ENCODE measurements at places on chromosomes 7 and 10. TPM values are rescaled to one million over a fixed set of nuclear protein-coding genes. Genes with fewer than 3 reads are reported as not detected.

- no peak for DNase-seq
These were observed 192.5 kb upstream of the PPP2R2D start for GRCh38 chr10:131708225-131708880.

DNA sequence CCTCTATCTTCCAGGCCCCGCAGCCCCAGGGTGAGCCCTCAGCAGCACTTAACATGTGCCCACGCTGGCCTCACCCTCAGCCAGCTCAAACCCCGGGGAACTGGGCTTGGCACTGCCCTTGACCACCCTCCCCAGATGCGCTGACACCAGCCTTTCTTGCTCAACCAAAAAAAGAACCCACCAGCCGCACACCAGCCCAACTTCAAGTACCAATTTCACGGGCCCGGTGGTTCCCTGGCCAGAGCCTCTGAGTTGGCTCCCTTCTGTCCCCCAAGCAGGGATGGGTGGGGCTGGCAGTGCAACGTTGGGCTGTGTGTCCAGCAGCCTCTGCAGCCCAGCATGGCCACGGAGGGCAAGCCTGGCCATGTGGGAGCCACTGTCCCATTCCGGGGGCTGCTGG, 96.3 kb downstream of the COL13A1 start:
- no peak for DNase-seq

- no peak for DNase-seq
These were observed 153.4 kb downstream of the SORCS1 start for GRCh38 chr10:107011105-107011504.

Gene SORCS1
- polyA plus RNA-seq, result 9.2 TPM

DNA sequence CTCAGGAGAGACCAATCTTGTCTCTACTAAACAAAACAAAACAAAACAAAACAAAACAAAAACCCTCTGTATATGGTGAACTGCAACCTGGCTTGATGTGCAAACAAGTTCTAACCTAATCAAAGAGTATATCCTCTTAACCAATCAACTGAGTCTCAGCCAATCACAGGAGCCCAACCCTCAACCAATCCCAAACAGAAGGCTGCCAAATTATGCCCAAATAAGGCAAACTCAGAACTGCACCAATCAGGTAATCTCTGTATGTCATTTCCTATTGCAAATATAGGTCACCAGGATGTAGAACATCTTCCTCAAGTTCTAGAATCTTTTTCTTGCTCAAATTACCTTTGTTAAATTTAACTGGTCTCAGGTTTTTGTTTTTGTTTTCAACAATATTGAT, 5.2 kb downstream of the FAM133B start:
- no peak for DNase-seq

GRCh38 chr10:70592746-70593512, 9.6 kb downstream of the PRF1 start:
- DNase-seq, result no peak

Gene STOX1
- 6.2 TPM for polyA plus RNA-seq

DNA sequence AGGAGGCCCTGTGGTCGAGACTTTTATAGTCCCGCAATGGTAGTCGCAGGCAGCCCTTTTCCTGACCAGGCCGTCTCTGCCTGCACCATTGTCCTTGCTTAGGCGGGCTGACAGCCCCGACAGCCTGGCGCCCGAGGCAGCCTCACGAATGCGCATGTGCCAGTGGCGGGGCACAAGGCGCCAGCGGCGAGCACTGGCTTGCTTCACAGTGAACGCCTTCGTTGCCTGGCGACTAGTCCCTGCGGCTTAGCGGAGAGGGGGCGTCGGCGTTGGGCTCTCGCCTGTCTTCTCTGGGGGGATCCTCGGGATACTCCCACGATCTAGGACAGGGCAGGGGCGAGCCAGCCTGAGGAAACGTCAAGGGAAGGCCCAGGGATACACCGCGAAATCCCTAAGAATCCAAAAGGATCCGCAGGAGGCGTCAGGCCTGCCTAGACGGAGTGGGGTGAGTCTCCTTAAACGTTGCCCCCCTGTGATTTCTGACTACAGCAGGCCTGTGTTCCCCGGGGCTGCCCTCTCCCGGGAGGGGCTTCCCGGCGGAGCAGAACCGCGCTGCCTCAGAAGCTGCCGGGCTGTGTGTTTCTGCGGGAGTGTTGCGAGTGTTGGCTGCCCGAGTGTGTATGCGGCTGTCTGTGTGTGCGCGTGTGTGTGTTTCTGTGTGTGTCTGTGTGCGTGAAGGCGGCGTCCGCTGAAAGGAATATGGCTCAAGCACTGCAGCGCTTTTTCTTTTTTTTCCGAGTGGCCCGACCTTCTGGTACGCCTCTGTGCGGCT, 20.5 kb upstream of the ZNF273 start:
- DNase-seq, result no peak

- no peak for DNase-seq
These were observed 180.2 kb upstream of the FZD8 start for GRCh38 chr10:35822316-35822715.

DNA sequence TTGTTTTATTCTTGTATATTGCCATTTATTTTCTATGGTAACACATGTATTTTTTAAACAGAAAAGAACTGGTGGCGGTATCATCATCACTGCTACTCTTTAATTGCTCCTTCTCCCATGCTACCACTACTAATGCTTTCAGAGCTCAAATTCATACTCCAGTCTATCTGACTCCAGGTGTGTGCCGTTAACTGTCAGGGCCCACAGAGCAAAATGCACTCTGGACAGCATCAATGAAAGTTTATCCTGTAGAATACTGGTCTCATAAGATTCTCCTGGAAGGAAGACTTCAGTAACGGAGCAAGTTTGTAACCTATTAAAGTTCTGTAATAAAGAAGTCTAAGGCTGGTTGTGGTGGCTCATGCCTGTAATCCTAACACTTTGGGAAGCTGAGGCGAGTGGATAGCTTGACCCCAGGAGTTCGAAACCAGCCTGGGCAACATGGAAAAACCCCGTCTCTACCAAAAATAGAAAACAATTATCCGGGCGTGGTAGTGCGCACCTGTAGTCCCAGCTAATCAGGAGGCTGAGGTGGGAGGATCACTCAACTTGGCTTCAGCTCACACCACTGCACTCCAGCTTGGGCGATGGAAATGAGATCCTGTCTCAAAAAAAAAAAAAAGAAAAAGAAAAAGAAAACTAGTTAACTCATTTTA, 18.4 kb downstream of the ZNRF2 start:
- DNase-seq, result no peak

GRCh38 chr10:16478801-16479200, 42.0 kb downstream of the PTER start:
- no peak for DNase-seq

Gene CFAP46
- polyA plus RNA-seq, result 10.0 TPM

- DNase-seq, result no peak
These were observed 34.0 kb downstream of the IMMP2L start for GRCh38 chr7:111528331-111528730.

DNA sequence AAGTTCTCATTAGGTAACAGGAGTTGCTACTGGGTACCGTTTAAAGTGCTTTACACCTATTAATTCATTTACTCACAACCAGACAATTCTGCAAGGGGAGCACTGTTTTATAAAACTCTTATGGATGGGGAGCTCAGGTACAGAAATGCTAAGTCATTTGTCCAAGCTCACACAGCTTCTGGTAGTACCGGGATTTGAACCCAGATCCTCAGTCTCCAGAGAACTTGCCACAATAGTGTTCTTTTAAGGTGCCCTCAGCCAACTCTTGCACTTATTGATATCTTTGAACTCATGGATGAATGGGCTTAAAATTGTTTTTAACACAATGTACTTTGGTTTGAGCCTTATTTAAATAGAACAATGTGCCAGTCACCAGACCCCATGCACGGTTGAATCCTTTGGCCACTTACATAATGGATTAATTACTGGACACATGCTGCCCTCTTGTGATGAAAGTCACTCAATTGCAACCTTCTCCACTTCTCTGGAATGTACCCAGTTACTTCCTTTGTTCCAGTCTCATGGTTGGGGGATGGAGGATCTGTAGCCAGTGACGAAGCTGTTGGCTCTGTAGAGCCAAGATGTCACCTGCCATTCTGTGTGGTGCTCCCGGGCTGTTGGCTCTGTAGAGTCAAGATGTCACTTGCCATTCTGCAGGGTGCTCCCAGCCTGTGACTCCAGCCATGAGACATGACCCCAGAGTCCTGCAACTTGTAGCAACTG, 65.6 kb downstream of the NOD1 start:
- DNase-seq, result peak; percentile 14

DNA sequence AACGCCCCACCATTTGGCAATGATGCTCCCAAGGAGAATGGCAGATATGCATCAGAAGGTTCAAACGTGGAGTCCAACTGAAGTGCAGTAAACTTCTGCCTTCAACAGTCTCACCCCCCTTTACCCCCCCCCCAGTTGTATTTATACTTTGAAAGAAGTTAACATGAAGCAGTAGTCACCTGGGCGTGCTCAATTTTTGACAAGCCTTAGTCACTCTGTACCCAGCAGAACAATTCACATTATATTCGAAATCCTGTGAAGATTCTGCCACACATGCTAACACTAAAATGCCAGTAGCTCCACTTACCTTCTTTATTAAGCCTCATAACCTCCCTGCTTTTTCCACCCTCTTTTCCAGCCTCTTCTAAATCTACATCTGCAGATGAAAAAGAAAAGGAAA, 894 bp downstream of the ATXN7L1 start:
- no peak for DNase-seq
